Kidney (tissue), 22 donors: ENCODE measurements at places on chromosomes 6 and 20. TPM values are rescaled to one million over a fixed set of nuclear protein-coding genes. Genes with fewer than 3 reads are reported as not detected.

IL17A gene
- not detected for polyA plus RNA-seq

FLRT3 gene
- polyA plus RNA-seq, result 14.2 TPM

CEBPB gene
- polyA plus RNA-seq, result 33.6 TPM

KIAA0408 gene
- 0.47 TPM for polyA plus RNA-seq

FKBP1C gene
- 1.6 TPM for polyA plus RNA-seq
